ENCODE measurements at places on chromosomes 5 and 9. TPM values are rescaled to one million over a fixed set of nuclear protein-coding genes. Genes with fewer than 3 reads are reported as not detected.

The BTNL3 gene
- not detected for total RNA-seq

The CCNI2 gene
- total RNA-seq, result under 0.01 TPM

The SPACA9 gene
- total RNA-seq, result 1.0 TPM

The RORB gene
- total RNA-seq, result not detected

The NRARP gene
- total RNA-seq, result 36.6 TPM

The PCDHAC1 gene
- 0.13 TPM for total RNA-seq

The FBLL1 gene
- 1.1 TPM for total RNA-seq

The UBE2QL1 gene
- total RNA-seq, result 0.13 TPM

The ALG2 gene
- total RNA-seq, result 47.5 TPM

The C5orf24 gene
- 36.8 TPM for total RNA-seq

The ENHO gene
- total RNA-seq, result under 0.01 TPM

The HTR4 gene
- not detected for total RNA-seq

The LRRC19 gene
- not detected for total RNA-seq

- DNase-seq, result peak; percentile 90
Measured at GRCh38 chr9:109251080-109251775, 69.6 kb downstream of the EPB41L4B start.

DNA sequence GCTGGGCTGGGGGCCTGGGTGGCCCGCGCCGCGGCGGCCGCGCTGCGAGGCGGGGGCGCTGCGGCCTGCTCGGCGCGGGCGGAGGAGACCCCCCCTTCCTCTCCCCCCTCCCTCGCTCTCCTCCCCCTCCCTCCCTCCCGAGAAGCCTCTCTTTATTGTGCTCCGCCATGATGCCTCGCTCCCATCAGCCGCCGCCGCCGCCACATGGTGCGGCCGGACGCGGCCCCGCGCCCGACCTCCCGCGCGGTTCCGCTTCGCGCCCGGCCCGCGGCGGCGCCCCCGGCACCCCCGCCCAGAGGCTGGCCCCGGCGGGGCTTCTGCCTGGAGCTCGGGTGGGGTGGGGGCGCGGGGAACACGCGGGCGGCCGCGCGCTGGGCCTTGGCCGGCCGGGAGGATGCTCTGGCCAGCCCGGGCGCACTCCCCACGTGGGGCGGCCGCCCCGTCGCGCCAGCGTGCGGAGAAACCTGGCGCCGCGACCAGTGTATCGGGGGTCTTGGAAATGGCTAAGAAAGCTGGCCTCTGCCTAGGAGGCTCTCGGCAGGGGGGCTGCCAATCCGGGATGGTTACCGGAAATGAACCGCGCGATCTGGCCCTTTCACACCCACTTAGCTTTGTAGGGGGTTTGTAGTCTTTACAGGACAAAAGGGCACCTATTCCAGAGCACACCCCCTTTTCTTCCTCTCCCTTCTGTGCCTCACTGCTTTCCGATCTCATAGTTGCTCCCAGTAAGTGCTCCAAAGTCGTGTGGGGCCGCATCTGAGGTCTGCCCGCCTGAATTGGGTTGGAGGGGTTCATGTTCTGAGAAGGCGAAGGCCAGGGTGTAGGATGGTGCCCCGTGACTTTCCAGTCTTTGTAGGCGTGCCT, 1.0 kb downstream of the SET start:
- peak; percentile 63 for DNase-seq

DNA sequence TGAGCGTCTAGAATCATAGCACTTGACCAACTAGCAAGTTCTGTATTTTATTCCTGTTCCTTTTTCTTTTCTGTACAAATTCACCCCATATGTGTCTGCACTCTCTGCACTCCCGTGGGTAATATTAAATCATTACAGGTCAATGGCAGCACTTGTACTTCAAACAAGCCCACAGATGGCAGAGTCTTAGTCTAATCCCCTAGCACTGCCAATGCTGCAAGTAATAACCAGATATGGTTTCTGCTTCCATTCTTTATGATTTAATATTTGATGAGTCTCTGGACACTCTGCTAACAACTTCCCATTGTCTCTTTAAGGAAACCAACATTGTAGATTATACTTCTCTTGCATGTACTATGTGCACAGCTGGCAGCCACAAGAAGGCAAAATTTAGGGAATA, 343.8 kb upstream of the CHD1 start:
- DNase-seq, result no peak

DNA sequence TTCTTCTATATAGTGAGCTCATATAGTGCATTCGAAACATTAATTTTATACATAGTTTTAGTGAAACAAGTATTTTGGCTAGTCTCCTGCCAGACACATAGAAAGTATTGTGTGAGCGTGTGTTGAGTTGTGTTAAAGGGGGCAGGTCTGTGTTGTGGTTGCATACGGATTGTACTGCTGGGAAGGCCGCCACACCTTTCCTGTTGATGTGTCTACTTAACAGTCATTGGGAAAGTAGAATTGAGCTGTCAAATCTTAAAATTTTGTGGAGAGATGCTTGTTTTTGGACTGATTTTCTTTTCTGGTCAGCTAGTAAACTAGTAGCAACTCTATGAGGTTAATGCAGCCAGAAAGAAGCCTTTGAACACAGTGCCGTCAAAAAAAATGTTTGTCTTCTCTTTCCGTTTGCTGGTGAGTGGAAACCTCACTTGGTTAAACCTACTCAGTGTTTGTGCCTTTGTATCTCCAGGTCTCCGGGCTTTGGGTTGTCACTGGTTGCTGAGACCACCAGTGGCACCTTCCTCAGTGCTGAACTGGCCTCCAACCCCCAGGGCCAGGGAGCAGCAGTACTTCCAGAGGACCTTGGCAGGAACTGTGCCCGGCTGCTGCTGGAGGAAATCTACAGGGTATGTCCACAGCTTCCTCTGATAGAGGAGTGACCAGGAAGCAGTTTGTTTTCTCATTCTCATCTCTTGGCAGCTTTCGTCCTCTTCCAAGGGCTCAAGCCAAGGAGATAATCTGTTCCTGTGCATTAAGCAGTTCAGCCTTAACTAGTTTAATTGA, 51.5 kb downstream of the RCL1 start:
- DNase-seq, result no peak

GRCh38 chr5:60686157-60686556, 13.8 kb downstream of the DEPDC1B start:
- no peak for DNase-seq

DNA sequence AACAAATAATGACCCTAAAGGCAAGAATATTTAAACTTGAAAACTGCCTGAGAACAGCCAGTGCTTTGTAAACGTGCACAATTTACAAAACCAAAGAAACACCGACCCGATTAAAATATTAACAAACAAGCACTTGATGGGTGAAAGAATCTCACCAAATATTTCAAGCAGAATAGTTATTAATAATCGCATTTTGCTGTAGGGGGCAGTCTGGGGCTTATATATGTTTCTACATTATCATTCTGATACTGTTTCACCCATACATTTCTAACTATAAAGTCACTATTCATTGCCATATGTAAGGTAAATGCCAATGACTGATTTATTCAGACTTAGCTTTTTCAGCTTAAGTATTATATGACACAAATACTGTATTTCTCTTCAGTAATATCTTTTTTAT, 37.7 kb downstream of the UBAP2 start:
- DNase-seq, result peak; percentile 23

GRCh38 chr5:77425420-77425819, 66.7 kb downstream of the WDR41 start:
- no peak for DNase-seq

DNA sequence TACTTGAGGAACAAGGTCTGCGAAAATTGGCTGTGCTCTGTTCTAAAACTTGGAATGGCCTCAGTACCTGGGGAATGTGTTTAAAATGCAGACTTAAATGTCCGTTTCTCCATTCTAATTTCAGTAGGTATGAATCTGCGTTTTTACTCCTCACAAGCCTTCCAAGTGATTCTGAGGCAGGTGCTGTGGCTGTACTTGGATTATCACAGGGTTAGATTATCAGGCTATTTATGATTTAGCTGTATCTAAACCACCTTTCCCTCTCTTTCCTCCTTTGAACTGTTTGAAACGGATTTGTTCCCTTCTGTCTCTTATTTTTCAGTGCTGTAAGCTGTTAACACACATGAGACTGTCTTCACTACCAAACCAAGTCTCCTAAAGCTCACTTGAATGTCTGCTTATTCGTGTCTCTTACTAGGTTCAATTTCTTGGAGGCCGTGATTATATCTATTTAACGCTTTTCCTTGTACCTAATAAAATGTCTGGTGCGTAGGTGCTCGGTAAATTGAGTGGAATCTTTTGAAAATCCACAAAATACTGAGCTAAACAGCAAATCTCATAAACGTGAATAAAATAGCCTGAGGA, 714 bp upstream of the CETN3 start:
- DNase-seq, result no peak

- no peak for DNase-seq
Measured at GRCh38 chr5:9125852-9126251, 420.0 kb downstream of the SEMA5A start.
